ENCODE measurements at places on chromosomes 1 and 21.

- no peak for DNase-seq
Measured at GRCh38 chr1:242770366-242770765, 245.9 kb upstream of the PLD5 start.

GRCh38 chr1:223726380-223727001 is 14.2 kb downstream of the CAPN2 start:
- peak; percentile 75 for DNase-seq

GRCh38 chr1:89483010-89483756 is 41.4 kb upstream of the LRRC8B start:
- peak; percentile 61 for DNase-seq

GRCh38 chr1:25642574-25643108 is 26.1 kb downstream of the MAN1C1 start:
- DNase-seq, result no peak

- DNase-seq, result no peak
Measured at GRCh38 chr1:90391126-90391525, 326.0 kb downstream of the BARHL2 start.

- peak; percentile 71 for DNase-seq
Measured at GRCh38 chr1:39102537-39103327, 76.6 kb downstream of the NDUFS5 start.

DNA sequence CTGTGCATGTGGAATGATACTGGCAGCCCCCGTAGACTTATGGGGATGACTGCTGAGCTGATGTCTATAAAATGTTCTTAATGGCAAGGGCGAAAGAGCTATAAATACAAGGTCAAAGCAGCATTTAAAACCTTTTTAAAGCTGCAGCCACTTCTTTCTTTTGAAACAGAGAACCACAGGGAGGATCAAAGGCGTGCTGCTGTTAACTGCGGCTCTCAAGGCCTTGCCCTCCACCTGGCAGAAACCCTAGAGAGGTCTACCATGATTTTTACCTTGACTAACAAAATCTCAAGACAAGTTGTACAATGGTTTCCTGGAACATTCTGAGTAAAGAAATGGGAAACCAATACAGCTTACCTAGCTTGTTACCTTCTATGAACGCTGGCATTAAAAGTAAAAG is 89.7 kb downstream of the SLC45A1 start:
- DNase-seq, result no peak

- no peak for DNase-seq
Measured at GRCh38 chr1:201760516-201760915, 68.4 kb upstream of the IPO9 start.

GRCh38 chr1:205729945-205730610 is 19.9 kb downstream of the NUCKS1 start:
- no peak for DNase-seq

DNA sequence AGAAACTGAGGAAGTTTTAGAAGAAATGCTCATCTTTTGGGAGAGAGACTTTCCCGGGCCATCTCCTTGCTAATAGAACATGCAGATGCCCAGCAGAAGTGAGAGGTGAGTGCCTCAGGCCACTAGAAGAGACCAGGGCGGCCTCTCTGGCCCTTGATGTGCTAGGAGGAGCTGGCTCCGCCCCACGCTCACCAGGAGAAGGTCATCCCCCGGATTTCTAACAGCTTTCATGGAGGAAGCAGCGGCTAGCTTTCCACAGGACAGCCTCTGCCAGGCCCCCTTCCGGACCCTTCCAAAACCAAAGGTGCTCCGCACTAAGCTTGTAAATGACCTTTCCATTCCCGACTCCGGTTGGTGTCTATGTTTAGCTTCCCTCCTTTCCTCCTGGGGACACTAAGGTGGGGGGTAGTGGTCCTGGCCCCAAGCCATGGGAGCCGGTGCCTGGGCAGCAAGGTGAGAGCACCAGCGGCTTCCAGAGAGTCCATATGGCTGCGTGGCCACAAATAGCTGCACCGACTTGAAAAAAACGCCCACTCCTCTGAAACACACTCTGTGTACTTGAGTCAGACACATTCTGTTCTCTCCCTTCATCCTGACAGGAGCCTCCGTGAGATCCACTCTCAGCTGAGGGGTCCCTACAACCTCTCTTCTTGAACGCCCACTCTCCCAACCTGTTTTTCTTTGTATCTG is 249.9 kb downstream of the TNR start:
- no peak for DNase-seq

DNA sequence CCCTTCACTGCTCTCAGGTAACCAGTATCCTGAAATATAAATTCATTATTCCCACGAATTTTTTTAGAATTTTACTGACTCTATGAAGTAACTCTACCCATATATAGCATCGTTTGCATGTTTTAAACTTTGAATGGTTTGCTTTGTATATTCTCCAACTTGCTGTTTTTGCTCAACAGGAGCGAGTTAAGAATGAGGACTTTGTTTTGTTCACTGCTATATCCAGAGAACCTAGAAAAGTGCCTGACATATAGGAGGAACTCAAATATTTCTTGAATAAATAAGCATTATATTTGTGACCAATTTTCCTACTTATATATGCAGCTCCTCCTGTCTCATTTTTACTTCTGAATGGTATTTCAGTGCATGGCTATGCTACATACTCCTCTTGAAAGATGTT is 43.4 kb downstream of the NUF2 start:
- no peak for DNase-seq

DNA sequence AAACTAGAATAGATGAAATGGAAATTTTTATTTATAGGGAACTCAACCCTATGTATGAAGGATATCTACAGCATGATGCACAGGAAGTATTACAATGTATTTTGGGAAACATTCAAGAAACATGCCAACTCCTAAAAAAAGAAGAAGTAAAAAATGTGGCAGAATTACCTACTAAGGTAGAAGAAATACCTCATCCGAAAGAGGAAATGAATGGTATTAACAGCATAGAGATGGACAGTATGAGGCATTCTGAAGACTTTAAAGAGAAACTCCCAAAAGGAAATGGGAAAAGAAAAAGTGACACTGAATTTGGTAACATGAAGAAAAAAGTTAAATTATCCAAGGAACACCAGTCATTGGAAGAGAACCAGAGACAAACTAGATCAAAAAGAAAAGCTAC is 7.9 kb downstream of the USP1 start:
- no peak for DNase-seq

- no peak for DNase-seq
Measured at GRCh38 chr1:219413536-219413935, 199.4 kb downstream of the ZC3H11B start.

GRCh38 chr21:36854391-36854790 is 112.1 kb downstream of the HLCS start:
- DNase-seq, result peak; percentile 14

GRCh38 chr1:111399792-111400610 is 27.5 kb downstream of the OVGP1 start:
- peak; percentile 17 for DNase-seq

DNA sequence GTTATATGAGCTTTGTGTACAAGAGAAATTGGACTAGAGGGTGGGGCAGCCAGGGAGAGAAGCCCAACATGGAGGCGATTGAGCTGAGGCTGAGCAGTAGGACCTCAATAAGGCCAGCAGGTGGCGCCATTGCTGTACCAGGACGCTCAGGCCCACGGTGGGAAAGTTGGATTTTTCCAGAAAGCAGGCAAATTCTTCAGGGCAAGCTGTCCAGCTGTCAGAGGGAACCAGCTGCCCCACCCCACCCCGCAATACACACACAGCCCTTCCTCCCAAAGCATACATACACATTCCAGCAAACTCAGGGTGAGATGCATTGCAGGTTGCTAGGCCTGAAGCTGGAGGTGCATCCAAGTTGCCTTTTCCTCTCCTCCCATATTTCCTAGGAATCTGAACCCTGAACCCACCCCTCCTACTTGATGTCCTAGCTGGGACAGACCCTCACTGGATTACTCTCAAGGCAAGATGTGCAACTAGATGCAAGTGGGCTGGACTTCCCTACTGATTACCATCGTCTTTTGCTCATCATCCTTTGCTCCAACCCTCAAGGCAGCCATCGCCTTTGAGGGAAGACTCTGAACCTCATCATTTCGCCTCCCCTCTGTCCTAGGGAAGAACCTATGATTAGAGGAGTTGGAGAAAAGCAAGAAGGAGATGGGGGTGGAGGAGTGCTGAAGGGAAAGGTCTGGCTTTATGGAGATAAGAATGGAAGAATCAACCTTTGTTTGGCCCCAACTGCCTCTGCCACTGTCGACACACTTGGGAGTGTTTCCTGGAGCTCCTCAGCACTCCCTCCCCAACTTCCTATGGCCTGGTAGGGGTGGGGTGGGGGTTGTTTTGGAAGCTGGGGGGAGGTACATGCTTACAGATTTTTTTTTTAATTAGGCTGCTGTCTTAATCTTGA is 25.5 kb downstream of the CD34 start:
- peak; percentile 75 for DNase-seq

DNA sequence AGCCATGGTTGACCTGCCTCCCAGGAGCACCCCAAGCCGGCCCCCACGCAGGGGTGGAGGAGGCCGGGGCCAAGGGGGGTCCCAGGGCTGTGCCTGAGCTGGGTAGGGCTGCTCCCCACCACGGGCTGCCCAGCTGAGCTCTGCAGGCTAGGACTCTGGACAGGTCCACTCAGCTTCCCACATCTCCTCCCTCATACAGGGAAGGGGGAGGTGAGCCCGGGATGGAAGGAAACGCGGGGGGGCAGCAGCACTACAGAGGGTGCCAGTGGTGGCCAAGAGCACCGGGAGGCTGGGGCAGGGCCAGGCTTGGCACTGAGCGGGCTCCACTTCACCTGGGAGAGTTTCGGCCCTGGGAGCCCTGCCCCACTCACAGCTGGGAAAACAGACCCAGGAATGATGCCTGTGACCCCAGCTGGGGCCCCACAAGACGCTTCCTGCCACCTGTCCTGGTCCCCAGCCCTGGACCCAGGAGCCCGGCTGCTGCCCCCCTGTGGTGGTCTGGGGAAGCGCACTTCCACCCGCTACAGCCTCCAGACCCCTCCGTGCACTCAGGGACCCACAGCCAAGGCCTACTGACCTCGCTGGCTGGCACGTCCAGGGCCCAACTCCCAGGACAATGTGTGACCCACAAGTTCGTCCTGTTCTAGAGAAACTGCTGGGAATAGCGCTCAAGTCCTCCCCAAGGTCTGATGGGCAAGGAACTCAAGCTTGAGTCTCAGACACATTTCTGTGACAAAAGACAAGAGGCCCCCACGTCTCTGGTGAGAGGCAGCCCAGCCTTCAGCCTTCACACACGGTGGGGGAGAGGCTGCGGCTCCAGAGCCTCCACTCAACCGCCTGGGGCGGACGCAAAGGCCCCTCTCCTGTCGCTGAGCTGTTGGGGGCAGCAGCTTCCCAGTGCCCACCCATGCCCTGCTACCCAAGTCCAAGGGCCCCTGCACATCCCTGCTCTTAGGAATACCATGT is 3.0 kb downstream of the AURKAIP1 start:
- DNase-seq, result peak; percentile 74

DNA sequence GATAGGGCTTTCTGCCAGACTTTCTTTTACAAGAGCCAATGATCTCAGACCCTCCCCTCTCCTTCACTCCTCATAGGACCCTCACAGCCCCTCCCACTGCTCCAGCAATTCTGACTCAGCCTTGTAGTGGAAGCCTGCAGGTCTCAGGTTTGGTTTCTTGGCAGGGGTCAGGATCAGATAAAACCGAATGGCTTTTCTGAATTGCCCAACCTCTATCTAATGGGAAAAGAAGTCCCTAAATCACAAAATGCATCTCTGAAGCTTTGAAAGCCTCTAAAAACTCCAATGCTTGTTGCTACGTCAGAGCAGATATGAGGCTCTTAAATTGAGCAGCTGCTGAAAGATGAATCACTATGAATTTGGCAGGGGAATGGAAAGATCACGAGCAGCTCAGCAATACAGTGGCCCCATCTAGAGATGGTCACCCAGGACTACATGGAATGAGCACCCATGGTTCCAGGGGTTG is 74.5 kb downstream of the NID1 start:
- no peak for DNase-seq

GRCh38 chr1:61388566-61388965 is 306.2 kb downstream of the NFIA start:
- no peak for DNase-seq

- no peak for DNase-seq
Measured at GRCh38 chr21:30391492-30392025, 4.3 kb upstream of the KRTAP13-1 start.

DNA sequence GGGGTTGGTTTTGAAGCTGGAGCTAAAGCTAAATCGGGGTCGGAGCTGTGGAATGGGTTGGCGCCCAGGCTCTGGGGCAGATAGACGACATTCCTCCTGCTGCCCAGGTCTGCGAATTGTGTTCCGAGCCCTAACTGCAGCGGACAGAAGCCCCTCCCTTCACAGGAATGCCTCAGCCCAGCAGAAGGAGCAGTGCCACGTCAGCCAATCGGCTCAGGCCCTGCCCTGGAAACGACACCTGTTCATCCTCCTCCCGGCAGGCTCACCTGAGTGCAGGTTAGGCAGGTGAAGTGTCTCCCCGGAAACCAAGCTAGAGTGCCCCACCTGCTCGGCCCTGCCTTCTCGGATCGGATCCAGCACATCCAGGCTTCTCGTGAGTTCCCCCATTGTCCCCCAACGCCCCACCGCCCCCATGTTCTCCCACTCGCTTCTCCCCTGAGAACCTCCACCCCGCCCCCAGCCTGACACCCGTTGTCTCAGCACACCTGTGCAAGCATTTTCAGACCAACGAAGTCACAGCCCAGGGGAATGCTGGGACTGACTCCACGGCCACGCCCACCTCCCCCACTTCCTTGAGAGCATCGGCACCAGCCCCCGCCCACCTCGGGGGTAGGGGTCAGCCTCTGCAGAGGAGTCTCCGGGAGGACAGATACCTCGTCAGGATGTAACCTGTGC is 775 bp downstream of the TMEM125 start:
- no peak for DNase-seq

- DNase-seq, result no peak
Measured at GRCh38 chr1:229759037-229759435, 133.0 kb downstream of the URB2 start.

- DNase-seq, result no peak
Measured at GRCh38 chr1:226510453-226510852, 38.1 kb upstream of the STUM start.

- no peak for DNase-seq
Measured at GRCh38 chr1:79875187-79875586, 868.7 kb upstream of the ADGRL4 start.

GRCh38 chr1:228062085-228062791 is 20.3 kb upstream of the ARF1 start:
- no peak for DNase-seq

GRCh38 chr1:241934866-241935265 is 22.7 kb upstream of the BECN2 start:
- DNase-seq, result no peak

DNA sequence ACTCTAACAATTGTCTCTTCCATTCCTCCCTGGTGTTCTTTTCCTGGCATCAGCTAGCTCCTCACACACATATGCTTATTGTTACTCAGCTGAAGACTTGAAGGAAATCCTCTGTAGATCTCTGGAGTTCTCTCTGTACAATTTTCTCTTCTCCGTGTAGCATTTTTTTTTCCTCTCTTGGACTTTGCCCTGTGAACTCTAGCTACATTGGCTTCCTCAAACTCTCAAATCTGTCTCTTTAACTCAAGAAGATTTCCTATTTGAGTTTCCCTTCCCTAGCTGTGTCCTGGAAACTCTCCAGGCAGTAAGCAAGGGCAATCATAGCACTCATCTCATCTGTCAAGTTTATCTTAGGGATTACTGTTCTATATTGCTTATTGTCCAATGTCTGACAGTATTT is 4.3 kb upstream of the MIA3 start:
- no peak for DNase-seq
